ENCODE measurements at places on chromosomes 6 and 20.
A peak's percentile ranks its signal among the peaks of the same experiment; 100 is the strongest.

GRCh38 chr20:35823147-35823546 lies 51.3 kb downstream of the PHF20 start:
- H3K36me3 ChIP-seq = peaks cover 20% of the 10 kb centered on the region
- H3K27ac ChIP-seq = no peak overlapping the region
- no peak for DNase-seq
- H3K4me3 ChIP-seq = no peak overlapping the region

DNA sequence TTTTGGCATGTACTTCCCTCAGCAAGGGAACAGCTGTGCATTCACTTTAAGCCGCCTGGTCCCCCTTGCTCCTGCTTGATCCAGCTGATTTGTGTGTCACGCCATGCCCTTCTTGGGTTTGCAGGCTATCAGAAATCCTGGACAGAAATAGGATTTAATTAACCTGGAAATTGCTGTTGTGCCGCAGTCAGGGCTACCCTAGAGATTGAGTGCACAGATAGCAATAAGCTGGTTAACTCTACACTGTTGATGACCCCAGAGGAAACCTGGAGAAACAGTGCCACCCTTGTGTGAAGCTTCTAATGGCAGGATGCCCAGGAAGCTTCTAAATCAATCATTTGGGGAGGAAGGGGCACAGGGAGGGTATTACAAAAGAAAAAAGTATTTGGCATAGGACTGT lies 199.0 kb downstream of the JARID2 start:
- H3K27me3 ChIP-seq = no peaks in the 10 kb centered on the region
- H3K4me1 ChIP-seq = peaks cover 14% of the 10 kb centered on the region
- DNase-seq = no peak
- H3K36me3 ChIP-seq = no peaks in the 10 kb centered on the region

GRCh38 chr6:37493661-37493995 lies 6.1 kb downstream of the CCDC167 start:
- no peaks in the 10 kb centered on the region for H3K4me1 ChIP-seq
- no peaks in the 10 kb centered on the region for H3K36me3 ChIP-seq
- H3K4me3 ChIP-seq = no peak overlapping the region
- H3K27ac ChIP-seq = no peak overlapping the region
- no peaks in the 10 kb centered on the region for H3K27me3 ChIP-seq
- no peak for DNase-seq

DNA sequence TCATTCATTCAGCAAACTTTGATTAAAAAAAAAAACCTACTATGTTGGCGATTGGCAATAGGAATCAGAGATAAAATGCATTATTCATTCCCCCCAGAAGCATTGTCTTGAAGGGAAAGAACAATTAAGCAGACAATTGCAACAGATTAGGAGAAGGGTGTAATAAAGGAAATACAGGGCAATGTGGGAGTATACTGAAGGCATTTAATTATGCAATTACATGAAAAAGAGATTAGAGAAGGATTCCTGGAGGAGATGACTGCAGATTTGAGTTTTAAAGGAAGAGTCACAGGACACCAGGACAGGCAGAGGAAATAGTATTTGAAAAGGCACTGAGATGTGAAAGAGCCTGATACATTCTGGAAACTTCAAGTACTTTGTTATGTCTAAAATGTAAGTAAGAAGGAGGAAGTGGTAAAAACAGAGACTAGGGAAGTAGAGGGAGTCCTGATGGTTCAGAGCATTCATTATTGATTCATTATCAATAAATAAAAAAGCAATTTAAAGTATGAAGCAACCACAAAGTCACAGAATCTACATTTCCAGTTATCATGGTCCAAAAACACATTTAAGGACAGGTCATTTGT lies 43.7 kb downstream of the THEMIS start:
- H3K4me1 ChIP-seq = no peaks in the 10 kb centered on the region
- H3K27me3 ChIP-seq = no peaks in the 10 kb centered on the region
- H3K36me3 ChIP-seq = no peaks in the 10 kb centered on the region
- no peak for DNase-seq
- no peak overlapping the region for H3K4me3 ChIP-seq
- no peak overlapping the region for H3K27ac ChIP-seq

DNA sequence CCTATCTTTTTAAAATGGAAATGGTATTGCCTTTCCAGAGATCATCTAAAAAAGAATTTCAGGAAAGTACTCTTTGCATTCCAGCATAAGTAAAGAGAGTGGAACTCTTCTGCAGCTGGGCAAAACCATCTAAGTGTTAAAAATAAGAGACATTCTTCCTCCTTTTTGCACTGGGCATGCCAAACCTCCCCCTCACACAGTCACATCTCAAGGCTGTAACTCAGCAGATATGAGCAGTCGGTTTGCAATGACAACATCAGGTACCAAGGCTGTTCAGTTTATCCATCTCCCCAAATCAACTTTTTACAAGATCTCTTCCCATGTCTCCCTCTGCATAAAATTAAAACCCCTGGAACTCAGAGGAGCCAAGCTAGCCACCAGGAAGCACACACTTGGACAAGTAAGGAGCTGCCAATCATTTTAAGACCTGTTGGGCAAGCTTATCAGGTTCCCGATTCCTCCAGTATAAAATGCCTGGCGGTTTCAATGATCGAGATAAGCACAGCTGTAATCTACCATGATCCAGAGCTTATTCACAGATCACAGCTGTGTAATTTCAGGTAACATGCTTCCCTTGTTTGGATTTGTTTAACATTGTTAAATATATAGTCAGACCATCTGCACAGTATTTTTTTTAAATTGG lies 23.2 kb downstream of the ID4 start:
- no peak overlapping the region for H3K4me3 ChIP-seq
- DNase-seq = no peak
- no peaks in the 10 kb centered on the region for H3K36me3 ChIP-seq
- no peak overlapping the region for H3K27ac ChIP-seq
- H3K27me3 ChIP-seq = peaks cover 15% of the 10 kb centered on the region

GRCh38 chr6:101401792-101402621 lies 8.5 kb downstream of the GRIK2 start:
- H3K27ac ChIP-seq = no peak overlapping the region
- no peaks in the 10 kb centered on the region for H3K36me3 ChIP-seq
- H3K4me1 ChIP-seq = no peaks in the 10 kb centered on the region
- H3K4me3 ChIP-seq = no peak overlapping the region

- no peaks in the 10 kb centered on the region for H3K27me3 ChIP-seq
- H3K4me3 ChIP-seq = no peak overlapping the region
- DNase-seq = no peak
- peak overlapping the region; percentile 23 for H3K27ac ChIP-seq
Observed at GRCh38 chr6:160279850-160280249, 21.2 kb upstream of the SLC22A2 start.

GRCh38 chr6:336159-337114 lies 44.1 kb downstream of the DUSP22 start:
- H3K4me3 ChIP-seq = no peak overlapping the region
- no peaks in the 10 kb centered on the region for H3K4me1 ChIP-seq
- no peaks in the 10 kb centered on the region for H3K36me3 ChIP-seq
- no peaks in the 10 kb centered on the region for H3K27me3 ChIP-seq

DNA sequence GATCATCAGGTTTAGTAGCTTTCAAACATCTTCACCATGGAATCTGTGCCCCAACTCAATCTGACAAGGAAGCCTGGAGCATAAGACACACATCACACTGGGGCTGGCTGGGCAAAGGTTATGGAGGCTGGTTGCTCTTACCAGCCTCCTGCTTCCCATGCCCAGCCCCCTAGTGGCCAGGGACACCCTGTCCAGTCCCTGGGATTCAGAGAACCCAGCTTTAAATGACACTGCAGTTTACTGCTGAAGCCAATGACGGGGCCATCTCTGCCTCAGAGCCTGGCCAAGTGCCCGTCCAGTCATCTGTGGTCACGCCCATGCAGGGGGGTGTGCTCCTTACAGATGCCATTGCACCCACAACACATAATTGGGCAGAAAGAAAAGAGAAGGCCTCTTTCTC lies 272.9 kb downstream of the SMOC2 start:
- H3K36me3 ChIP-seq = no peaks in the 10 kb centered on the region
- no peak overlapping the region for H3K4me3 ChIP-seq
- no peak for DNase-seq
- no peak overlapping the region for H3K27ac ChIP-seq
- no peaks in the 10 kb centered on the region for H3K27me3 ChIP-seq

DNA sequence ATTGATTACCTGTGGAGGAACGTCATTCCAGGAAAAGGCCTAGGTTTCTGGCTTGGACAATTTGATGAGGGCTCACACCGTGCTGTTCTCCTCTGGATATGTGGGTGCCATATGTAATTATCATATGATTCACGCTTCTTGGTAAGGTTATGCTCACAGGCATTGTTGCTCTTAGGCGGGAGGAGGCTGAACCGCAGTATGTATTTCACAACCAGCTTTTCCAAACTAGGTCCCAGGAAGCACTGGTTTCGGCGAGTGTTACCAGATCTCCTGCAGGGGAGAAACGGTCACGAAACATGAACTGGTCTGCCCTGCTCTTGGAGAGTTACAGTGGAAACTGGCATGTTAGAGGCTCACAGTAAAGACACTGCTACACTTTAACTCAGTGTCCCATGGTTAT lies 793 bp upstream of the FAM50B start:
- H3K4me3 ChIP-seq = no peak overlapping the region
- no peak for DNase-seq
- H3K27me3 ChIP-seq = no peaks in the 10 kb centered on the region

GRCh38 chr6:5772408-5773120 lies 234.2 kb downstream of the NRN1 start:
- H3K4me3 ChIP-seq = no peak overlapping the region
- H3K4me1 ChIP-seq = no peaks in the 10 kb centered on the region
- H3K36me3 ChIP-seq = no peaks in the 10 kb centered on the region
- no peak overlapping the region for H3K27ac ChIP-seq
- H3K27me3 ChIP-seq = no peaks in the 10 kb centered on the region

DNA sequence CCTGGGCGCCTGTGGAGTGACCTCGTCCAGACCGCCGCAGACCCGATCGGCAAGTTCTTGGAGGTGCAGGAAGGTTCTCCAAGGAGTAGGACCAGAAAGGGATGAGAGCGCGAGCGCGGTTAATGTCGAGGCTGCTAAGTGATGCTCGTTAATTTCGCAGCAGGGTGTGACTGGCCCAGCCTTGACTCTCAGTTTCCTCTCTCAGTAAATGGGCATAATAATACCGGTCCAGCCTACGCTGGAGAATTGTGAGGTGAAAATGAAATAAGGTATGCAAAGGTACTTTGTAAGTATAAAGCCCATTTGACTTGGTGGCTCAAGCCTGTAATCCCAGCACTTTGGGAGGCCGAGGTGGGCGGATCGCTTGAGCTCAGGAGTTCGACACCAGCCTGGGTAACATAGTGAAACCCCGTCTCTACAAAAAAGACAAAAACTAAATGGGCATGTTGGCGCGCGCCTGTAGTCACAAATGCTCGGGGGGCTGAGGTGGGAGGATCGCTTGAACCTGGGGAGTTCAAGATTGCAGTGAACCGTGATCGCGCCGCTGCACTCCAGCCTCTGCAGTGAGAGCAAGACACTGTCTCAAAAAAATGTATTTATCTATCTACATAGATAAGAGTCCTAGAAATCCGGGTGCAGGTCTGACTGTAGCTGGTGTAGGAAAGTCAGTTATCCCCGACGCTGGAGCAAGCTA lies 634 bp upstream of the BTBD9 start:
- H3K27me3 ChIP-seq = no peaks in the 10 kb centered on the region
- no peaks in the 10 kb centered on the region for H3K36me3 ChIP-seq
- peak overlapping the region; percentile 16 for H3K27ac ChIP-seq
- H3K4me1 ChIP-seq = peaks cover 3% of the 10 kb centered on the region
- peak overlapping the region; percentile 79 for H3K4me3 ChIP-seq
- DNase-seq = no peak

DNA sequence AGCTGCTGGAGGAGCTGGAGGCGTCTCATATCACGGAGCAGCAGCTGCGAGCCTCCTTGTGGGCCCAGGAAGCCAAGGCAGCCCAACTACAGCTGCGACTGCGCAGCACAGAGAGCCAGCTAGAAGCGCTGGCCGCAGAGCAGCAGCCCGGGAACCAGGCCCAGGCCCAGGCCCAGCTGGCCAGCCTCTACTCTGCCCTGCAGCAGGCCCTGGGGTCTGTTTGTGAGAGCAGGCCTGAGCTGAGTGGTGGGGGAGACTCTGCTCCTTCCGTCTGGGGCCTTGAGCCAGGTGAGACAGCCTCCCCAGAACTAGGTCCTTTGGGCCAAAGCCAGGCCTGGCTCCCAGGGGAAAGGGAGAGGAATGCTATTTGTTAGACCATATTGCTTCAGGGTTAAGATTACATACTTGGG lies 31.7 kb downstream of the C20orf173 start:
- no peak overlapping the region for H3K4me3 ChIP-seq
- H3K27ac ChIP-seq = no peak overlapping the region
- H3K27me3 ChIP-seq = no peaks in the 10 kb centered on the region
- peaks cover 98% of the 10 kb centered on the region for H3K36me3 ChIP-seq

GRCh38 chr6:30102414-30102969 lies 10.4 kb downstream of the TRIM31 start:
- H3K4me1 ChIP-seq = peaks cover 12% of the 10 kb centered on the region
- no peaks in the 10 kb centered on the region for H3K27me3 ChIP-seq
- DNase-seq = no peak
- peak overlapping the region; percentile 40 for H3K27ac ChIP-seq
- peak overlapping the region; percentile 23 for H3K4me3 ChIP-seq

GRCh38 chr6:169131390-169131789 lies 122.3 kb downstream of the THBS2 start:
- DNase-seq = no peak
- no peaks in the 10 kb centered on the region for H3K36me3 ChIP-seq
- no peaks in the 10 kb centered on the region for H3K4me1 ChIP-seq
- no peaks in the 10 kb centered on the region for H3K27me3 ChIP-seq
- no peak overlapping the region for H3K27ac ChIP-seq

GRCh38 chr6:14789996-14790395 lies 455.9 kb upstream of the JARID2 start:
- no peak for DNase-seq
- no peaks in the 10 kb centered on the region for H3K27me3 ChIP-seq
- H3K36me3 ChIP-seq = no peaks in the 10 kb centered on the region
- H3K27ac ChIP-seq = no peak overlapping the region
- peaks cover 6% of the 10 kb centered on the region for H3K4me1 ChIP-seq

GRCh38 chr20:51612896-51613295 lies 70.4 kb upstream of the NFATC2 start:
- no peak overlapping the region for H3K4me3 ChIP-seq
- no peak overlapping the region for H3K27ac ChIP-seq
- H3K27me3 ChIP-seq = no peaks in the 10 kb centered on the region
- DNase-seq = no peak
- no peaks in the 10 kb centered on the region for H3K4me1 ChIP-seq

GRCh38 chr20:14178528-14178927 lies 158.9 kb downstream of the FLRT3 start:
- no peak overlapping the region for H3K27ac ChIP-seq
- no peaks in the 10 kb centered on the region for H3K36me3 ChIP-seq
- no peaks in the 10 kb centered on the region for H3K27me3 ChIP-seq
- DNase-seq = no peak
- no peaks in the 10 kb centered on the region for H3K4me1 ChIP-seq
- H3K4me3 ChIP-seq = no peak overlapping the region

- H3K27ac ChIP-seq = no peak overlapping the region
- H3K27me3 ChIP-seq = no peaks in the 10 kb centered on the region
- no peak for DNase-seq
- H3K4me3 ChIP-seq = no peak overlapping the region
Observed at GRCh38 chr20:23588434-23589403, 17.0 kb downstream of the CST9 start.

- DNase-seq = no peak
- H3K27ac ChIP-seq = no peak overlapping the region
- no peaks in the 10 kb centered on the region for H3K27me3 ChIP-seq
- H3K4me1 ChIP-seq = no peaks in the 10 kb centered on the region
Observed at GRCh38 chr6:37502703-37503291, 3.1 kb upstream of the CCDC167 start.
